ENCODE measurements at places on chromosomes 6 and 20.

DNA sequence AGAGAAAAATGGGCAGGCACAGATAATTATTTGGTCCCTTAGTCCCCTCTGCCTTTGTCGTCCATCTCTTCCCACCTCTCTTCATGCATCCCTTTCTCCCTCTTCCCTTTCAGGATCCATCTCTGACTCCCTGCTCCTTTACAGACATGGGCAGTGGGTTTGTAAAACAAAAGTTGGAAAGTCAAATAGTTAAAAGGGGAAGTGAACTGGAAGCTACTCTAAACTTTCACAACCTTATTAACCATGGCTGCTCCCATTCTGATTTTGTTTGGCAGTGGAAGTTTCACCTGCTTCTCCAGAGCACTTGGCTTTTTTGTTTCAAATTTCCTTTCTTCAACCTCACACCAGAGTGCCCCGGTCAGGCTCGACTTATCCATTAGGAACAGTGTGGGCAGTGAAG, 1.2 kb downstream of the HLA-DQA2 start:
- DNase-seq: no peak

GRCh38 chr6:139686308-139686707, 311.9 kb upstream of the CITED2 start:
- DNase-seq: no peak

GRCh38 chr6:10411131-10411970, 3.5 kb downstream of the TFAP2A start:
- DNase-seq: no peak

DNA sequence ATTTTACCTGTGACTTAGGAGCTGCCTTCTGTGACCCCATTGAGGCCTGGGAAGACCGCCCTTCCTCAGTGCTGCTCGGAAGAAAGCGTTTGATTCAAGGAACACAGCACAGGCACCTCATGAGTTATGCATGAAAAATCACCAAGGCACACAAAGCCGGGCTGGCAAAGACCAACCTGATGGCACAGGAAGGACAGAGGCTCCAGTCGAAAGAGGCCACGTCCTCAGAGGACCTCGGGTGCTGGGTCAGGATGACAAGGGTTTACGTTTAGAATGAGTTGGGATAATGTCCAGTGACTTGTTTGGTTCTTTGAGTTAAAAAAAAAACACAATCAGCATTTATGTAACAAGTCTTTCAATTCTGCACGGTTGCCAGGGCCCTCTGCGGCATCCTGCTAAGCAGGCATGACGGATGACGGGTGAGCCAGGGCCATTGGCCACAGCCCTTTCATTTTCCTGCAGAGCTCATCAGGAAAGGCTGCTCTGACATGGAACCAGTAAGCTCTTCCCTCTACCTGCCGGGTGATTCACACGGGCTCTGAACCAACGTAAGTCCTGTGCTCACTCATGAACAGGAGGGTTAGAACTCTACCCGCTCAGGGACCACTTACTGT, 112.8 kb downstream of the DACT2 start:
- no peak for DNase-seq

GRCh38 chr6:153083869-153084268, 47.2 kb downstream of the RGS17 start:
- no peak for DNase-seq

GRCh38 chr6:30453508-30454116, 35.7 kb upstream of the HLA-E start:
- peak; percentile 66 for DNase-seq

GRCh38 chr6:127690092-127690491, 113.1 kb downstream of the C6orf58 start:
- DNase-seq: peak; percentile 21

DNA sequence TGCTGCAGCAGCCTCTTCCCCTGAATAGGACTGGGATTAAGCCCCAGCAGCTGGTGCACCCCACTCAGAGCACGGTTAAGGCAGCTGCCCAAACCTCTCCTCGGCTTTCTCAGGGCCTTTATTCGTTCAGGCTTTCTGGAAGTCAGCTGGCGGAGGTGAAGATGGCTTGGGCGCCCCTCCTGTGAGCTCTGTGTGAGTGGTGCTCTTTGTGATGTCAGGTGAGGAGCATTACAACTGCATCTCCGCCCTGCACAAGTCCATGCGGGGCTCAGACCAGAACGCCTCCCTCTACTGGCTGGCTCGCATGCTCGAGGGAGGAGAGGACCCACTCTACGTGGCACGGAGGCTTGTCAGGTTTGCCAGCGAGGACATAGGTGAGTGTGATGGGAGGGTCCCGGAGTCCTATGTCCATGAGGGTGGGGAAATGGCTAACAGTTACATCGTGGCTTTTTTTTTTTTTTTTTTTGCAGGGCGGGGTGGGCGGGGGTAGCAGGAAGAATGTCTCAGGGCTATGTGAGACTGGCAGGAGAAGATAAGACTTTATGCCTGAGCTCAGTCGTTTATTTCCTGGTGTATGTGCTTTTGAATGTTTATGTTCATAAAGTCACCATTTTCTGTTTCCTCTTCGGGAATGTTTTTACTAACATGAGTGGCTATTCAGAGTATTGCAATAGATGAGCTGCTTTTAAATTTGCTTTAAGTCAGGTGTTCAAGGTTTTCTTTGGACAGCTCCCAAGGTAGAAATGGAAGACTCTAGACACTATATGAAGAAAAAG, 18.2 kb downstream of the WRNIP1 start:
- peak; percentile 86 for DNase-seq

GRCh38 chr20:57308451-57309271, 20.9 kb upstream of the SPO11 start:
- no peak for DNase-seq

DNA sequence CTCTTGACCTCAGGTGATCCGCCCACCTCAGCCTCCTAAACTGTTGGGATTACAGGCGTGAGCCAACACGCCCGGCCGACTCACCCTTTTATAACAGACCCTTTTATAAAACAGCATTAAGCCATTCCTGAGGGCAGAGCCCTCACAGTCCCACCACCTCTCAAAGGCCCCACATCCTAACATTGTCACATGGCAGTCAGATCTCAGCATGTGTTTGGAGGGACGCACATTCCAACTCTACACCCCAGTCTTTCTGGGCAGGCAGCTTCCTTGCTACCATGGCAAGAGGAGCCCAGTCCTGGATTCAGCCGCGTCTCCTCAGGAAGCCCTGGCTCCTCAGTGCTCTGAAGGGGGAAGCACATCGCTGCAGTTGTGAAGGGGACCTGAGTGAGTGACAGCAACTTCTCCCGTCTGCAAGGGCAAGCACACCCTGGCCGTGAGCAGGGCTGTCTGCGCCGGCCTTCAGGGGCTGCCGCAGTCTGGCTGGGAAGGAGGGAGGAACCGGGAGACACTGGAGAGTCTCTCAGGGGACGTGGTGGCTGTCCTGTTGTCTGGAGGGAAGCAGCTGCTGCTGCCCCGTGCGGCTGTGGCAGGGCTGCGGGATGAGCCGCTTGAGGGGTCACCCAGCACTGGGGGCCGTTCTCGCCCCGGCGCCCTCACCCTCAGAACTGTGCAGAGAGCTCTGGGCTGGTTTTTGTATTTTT, 15.9 kb downstream of the OSBPL2 start:
- DNase-seq: no peak

GRCh38 chr6:162485464-162485863, 242.1 kb downstream of the PRKN start:
- no peak for DNase-seq

- DNase-seq: peak; percentile 58
These were observed 5.1 kb upstream of the DEF6 start for GRCh38 chr6:35292494-35292893.

DNA sequence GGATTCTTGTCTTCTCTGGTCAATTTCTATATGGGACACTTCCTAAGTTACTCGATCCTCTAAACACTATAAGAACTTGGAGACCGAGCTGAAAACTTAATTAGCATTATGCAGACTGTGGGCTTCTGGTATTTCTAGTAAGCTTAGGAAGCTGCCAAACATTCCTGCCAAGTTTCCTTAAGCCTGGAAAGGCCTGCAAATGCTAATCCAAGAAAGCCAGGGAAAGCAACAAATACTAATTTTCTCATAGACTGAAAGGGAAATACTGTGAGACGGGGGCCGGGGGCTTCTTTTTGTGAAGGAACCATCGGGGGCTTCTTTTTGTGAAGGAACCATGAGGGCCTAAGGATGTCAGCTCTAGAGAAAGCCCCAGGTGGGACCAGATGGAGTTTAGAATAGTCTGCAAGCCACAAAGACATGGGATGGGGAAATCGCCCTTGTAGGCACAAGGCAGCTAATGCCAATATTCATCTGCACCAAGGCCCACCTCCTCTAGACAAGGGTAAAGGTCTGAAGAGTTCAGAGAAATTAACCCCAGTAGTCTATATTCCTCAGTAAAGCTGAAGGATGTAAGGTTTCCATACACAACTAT, 332.4 kb upstream of the PRDM1 start:
- no peak for DNase-seq

GRCh38 chr20:6579417-6579816, 188.1 kb upstream of the BMP2 start:
- DNase-seq: no peak

DNA sequence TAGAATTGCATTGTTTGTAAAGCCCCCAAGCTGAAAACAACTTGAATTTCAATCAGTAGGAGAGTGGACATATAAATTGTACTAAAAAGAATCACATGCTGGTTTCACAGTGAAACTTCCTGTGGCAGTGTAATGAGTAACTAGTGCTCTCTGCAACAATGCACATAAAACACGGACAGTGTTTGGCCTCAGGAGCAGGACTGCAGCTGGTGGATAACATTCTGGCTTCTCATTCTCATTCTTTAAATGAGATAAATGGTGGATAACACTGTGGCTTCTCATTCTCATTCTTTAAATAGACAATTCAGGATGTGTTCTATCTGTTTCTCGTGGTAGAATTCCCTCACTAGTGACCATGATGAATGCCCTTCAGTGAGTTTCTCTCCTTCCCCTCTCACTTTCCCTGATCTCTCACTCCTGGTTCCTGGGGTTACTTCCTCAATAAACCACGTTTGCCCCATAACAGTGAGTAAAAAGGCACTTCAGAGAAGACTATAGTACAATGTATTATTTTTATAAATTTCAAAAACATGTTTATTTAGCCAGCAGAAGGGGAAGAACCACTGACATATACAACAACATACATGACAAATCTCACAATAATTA, 59.9 kb downstream of the SLC22A2 start:
- DNase-seq: no peak

- DNase-seq: no peak
These were observed 186.6 kb downstream of the MBOAT1 start for GRCh38 chr6:20025681-20026080.

- no peak for DNase-seq
These were observed 144.1 kb downstream of the SMAP1 start for GRCh38 chr6:70811788-70812187.

- DNase-seq: no peak
These were observed 128.0 kb downstream of the TNFRSF21 start for GRCh38 chr6:47181681-47182080.

- peak; percentile 75 for DNase-seq
These were observed 81.6 kb upstream of the MC3R start for GRCh38 chr20:56166781-56167465.

DNA sequence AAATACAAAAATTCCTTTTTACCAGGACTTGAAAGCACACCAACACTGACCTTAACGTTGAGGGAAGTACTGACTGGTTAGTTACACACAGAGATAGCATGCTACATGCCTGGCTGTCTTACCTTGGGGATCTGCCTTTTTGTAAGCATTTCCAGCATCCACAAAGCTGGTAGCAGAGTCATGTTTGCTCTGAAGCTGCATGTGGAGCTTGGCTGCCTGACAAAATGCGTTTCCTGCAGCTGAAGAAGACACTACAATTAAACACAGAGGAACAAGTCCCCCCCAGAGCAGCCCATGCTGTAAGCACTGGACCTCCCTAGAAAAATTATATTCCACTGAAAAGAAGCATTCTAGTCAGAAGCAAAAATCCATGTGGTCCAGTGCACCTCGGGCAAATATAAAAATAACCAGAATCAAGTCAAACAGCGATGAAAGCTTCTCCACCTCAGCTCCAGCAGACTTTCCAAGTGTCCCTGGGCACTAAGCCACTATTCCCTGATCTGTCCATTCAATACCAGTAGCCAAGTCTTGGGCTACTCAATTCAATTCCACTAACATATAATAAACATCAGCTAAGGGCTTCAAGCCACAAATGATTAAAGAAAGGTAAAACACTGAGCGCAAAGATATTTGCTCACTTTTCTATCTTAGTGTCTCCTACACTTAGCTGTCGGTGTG, 24.2 kb downstream of the NAPB start:
- no peak for DNase-seq

GRCh38 chr20:61234224-61234890, 17.7 kb upstream of the CDH4 start:
- DNase-seq: no peak

DNA sequence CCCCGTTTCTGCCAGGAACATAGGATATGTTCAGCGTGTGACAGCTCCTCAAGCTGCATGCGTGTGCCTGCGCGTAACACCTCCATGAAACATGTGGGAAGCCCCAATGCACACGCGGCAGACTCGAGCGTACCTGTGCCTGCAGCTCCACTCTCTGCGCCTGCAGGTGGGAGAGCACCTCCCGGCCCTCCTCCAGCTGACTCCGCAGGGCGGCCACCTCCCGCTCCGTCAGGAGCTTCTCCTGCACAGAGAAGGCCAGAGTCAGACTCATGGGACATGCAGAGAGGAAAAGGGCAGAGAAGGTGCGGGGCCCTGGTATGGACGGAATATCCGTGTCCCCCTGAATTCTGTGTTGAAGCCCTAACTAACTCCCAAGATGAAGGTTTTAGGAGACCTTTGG, 22.4 kb downstream of the BFSP1 start:
- no peak for DNase-seq

- no peak for DNase-seq
These were observed 39.4 kb downstream of the HNF4A start for GRCh38 chr20:44394702-44395460.

- no peak for DNase-seq
These were observed 183.3 kb downstream of the EDN1 start for GRCh38 chr6:12473494-12473893.

DNA sequence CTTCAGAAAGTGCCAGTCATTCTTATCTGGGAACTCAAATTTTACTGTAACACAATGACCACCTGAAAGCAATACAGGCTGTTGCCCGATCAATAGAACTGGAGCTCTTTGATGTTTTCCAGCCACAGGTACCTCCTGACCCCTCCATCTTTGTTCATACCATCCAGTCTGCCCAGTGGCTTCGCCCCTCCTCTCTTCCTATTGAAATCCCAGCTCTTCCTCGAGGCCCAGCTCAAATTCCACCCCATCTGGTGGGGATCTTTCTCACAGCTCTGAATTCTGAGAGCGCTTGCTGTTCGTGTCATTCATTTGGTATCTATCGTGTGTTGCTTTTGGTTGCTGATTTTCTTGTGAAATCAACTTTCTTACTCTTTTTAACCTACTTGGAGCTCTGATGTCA, 87.9 kb upstream of the CNKSR3 start:
- peak; percentile 12 for DNase-seq

- DNase-seq: no peak
These were observed 577.5 kb downstream of the CD109 start for GRCh38 chr6:74273541-74273940.

- DNase-seq: no peak
These were observed 33.8 kb upstream of the TMEM244 start for GRCh38 chr6:129894921-129895320.

DNA sequence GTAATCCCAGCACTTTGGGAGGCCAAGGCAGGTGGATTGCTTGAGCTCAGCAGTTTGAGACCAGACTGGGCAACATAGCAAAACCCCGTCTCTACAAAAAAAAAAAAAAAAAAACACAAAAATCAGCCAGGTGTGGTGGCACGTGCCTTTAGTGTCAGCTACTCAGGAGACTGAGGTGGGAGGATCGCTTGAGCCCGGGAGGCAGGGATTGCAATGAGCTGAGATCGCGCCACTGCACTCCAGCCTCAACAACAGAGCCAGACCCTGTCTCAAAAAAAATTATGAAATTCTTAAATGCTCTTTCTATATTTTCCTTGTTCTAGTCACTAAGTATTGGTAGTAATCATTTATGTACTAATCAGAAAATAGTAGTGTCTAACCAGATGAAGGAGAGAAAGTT, 30.6 kb downstream of the SYTL3 start:
- DNase-seq: no peak

Data from NCI-H2171 treated with DMSO at 0.1 percent for 48 hours (cell line).